ENCODE measurements at places on chromosomes 6 and 20.
A peak's percentile ranks its signal among the peaks of the same experiment; 100 is the strongest.

DNA sequence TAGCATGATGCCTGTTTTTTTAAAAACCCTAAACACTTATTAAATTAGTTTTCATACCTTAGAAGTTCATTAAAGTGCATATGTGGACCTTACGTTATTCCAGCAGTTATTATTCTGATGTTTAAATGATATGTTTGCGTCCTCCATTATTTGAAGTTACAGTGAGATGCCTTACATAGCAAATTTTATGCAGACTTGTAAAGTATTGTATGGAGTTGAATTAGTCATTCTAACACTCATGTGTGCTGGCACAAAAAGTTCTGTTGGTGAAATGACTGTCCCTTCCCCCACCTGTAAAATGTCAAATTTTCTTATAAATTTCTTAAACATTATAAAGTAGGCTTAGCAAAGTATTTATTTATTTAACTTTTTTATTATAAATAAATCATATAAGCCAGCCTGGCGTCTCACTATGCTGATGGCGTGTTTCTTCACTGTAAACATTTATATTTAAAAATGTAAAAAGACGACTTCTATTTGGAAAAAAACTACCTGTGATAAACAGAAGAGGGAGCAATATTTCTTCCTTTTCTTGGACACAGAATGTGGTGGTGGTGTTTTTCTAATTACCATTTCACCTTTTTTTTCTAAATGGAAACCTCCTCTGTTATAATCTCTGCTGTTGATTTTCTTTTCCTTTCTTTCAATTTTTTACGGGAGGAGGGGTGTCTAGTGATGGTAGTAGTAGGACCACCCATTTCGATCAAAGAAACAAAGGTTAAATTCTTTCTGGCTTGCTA, 155.4 kb downstream of the RFPL4B start:
- DNase-seq = no peak

DNA sequence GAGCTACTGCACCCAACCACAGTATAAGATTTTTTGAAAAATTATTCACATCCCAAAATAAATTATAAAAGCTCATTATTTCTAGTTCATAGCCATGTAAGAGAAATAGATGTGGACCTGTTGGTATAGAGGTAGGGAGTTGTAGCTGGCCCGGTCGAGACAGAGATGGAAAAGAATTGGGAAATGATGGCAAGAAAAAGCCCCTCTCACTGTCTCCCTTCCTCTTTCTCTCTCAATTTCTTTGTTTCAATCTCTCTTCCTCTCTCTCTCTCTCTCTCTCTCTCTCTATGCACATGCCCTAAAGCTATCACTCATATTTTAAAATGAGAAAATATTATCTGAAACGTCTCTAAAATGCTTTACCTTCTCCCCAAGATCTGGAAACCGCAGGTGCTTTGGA, 80.7 kb upstream of the CD83 start:
- no peak for DNase-seq

GRCh38 chr6:119209452-119210205, 131.2 kb upstream of the FAM184A start:
- DNase-seq = no peak

GRCh38 chr6:31534521-31535040, 5.8 kb downstream of the MCCD1 start:
- DNase-seq = no peak

GRCh38 chr20:18001131-18001921, 32.5 kb downstream of the MGME1 start:
- DNase-seq = peak; percentile 26

GRCh38 chr6:55210952-55211351, 36.6 kb downstream of the HCRTR2 start:
- no peak for DNase-seq

DNA sequence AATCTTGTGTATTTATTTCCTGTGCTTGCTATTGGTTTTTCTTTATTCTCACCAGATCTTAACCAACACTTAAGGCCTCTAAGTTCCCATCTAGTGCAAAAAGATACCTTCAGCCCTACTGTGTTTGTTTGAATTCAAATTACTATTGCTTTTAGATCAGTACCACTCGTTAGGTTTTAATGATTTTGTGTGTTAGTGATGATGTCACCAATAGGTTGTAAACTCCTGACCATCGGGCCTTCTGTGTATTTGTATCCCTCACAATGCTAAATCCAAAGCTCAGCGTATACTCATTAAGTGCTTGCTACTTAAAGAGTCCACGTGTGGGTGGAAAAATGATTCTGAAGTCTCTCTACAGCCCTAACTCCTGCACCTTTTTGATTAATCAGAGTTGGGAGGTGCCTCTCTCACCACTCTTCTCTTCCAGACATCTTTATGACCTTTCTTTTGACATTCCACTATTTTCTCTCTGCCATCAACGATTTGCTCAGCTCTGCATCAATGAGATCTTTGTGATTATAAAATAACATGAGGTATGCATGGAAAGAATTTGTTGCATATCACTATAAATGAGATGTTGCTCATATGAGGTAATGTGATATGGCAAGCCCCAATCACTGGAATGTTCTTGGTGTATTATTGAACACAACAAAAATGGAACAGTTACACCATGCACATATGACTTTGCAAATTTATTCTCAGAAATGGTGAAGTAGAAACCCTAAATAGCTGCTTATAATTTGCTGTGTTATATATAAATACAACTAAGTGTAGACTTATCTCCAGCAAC, 55.1 kb upstream of the LAMA2 start:
- no peak for DNase-seq

GRCh38 chr20:40442181-40442963, 246.7 kb downstream of the MAFB start:
- DNase-seq = no peak

- DNase-seq = no peak
Observed at GRCh38 chr6:73854998-73855718, 159.2 kb downstream of the CD109 start.

GRCh38 chr6:156634048-156634447, 143.1 kb upstream of the ARID1B start:
- DNase-seq = no peak

GRCh38 chr6:166724576-166724975, 97.5 kb upstream of the RPS6KA2 start:
- DNase-seq = no peak

GRCh38 chr6:163651915-163652668, 237.6 kb downstream of the QKI start:
- DNase-seq = no peak

DNA sequence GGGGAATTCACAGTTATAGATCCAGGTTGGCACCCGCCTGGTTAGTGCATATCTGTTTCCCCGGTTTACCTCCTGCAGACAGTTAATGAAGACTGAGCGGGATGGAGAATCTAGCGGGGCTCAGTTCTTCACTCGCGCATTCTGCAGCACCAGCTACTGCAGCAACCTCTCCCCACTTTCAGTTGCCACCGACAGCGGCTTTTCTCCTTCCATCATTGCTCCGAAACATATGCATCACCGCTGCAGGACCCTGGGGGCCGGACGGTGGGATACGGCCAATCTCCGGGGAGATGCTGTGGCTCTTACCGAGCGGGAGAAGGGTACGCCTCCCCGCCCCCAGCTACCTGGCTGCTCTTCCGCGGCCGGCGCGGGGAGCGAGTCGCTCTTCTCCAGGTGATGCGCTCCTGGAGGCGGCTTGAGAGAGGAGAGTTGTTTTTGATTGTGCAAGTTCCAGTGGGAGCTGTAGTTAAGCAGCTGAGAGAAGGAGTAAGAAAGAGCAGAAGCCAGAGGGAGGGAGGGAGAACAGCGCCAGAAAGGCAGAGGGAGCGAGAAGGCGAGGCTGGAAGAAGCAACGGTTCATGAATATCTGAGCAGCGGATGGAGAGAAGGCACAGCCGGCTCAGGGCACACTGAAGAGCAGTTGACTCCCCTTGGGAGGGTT, at the start of gene SGK1:
Gene SGK1, minus strand, starts transcription at position 642 of the 661 bp plus-strand sequence. CDS start 652 bp downstream, outside the sequence.
- DNase-seq = no peak

DNA sequence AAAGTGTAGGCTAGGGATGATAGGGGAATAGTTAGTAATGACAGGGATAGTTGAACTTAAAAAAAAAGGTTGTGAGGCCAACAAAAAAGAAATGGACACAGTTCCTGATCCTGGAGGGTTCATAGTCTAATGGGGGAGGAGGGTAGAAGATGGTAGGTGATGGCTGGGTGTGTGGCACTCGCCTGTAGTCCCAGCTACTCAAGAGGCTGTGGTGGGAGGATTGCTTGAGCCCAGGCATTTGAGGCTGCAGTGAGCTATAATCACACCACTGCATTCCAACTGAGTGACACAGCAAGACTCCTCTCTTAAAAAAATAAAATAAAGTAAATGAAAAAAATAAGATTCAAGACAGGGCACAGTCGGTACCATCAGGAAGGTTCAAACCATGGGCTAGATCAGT, 2.4 kb upstream of the MICB start:
- peak; percentile 59 for DNase-seq

- DNase-seq = no peak
Observed at GRCh38 chr6:44999066-44999465, 329.1 kb upstream of the RUNX2 start.

DNA sequence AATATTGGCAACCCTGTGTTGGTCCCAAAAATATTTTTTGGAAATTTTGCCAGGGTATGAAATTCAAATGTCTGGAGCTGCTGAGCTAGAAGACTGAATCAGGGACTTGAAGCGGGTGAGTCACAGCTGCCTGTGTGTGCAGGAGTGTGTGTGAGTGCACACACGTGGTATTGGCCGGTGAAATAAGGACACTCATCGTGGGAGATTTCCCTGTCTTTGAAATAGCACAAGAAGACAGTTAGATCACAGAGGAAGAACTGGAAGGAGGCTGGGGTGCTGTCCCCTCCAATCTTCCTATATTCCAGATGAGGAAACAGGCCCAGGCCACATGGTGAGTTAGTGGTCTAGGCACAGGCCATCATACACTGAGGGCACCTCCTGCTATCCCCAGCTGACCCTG, 123.8 kb upstream of the MLN start:
- DNase-seq = no peak

DNA sequence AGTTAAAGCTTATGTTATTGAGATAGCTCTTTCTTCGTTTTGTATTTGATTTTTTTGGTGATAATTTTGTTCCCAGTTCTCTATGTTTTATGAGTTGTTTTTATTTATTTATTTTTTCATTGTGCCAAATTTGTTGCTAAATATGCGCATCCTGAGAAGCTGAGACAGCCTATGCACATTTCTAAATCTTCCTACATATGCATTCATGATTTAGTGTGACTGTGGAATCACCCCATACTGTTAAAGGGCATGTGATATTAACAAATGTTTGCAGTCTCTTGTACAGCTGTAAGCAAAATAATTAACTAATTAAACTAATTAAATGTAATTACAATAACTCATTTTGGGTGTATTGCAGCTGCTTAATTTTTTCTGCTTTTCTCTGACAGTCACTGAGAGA, 10.4 kb downstream of the TFAP2B start:
- DNase-seq = no peak

GRCh38 chr6:147577488-147577887, 69.0 kb downstream of the SAMD5 start:
- no peak for DNase-seq

DNA sequence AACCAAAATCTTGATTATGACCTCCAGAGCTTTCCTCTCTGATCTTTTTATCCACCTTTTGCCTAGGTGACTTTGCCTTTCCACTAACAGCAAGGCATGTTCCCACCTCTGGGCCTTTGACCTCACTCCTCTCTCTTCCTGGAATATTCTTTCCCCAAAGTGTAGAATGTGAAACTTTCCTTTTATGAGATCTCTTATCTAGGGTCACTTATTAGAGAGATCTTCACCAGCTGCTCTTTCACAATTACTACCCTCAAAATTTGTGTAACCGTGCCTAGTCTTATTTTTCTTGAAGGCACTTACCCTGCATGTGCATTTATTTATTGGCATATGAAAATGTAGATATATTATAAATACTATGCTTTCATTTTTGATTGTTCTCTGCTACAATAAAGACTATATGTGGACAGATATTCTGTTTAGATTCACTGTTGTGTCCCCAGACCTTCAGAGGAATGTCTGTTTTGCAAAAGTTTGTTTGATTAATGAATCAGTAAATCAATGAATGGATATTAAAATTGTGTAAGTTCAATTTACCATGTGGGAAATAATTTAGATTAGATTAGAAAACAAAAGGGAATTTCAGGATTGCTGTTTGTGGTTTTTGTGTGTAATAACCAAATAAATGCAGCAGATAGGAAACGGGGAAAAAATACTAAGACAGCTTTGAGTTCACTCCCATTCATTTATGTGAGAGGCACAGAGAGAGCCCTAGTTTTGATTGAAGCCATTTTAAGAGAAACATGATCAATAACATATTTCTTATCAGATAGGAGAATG, 207.0 kb downstream of the ADGB start:
- DNase-seq = no peak

DNA sequence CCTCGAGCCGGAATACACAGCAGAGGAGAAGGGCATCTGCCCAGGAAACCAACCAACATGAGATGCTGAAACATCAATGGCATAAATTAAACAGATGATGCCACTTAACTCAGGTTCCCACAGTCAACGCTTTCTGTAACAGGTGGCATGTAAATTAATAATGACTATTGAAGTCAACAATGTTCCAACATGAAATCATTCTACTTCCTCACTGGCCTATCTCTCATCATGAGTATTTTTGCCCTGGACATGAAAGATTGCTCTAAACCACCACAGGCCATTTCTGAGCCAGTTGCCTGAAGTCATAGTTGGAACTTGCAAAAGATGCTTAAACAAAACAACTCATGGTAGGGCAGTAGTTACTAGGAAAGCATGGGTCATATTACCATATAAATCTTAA, 397.9 kb upstream of the JARID2 start:
- no peak for DNase-seq

- no peak for DNase-seq
Observed at GRCh38 chr20:10521836-10522235, 86.7 kb downstream of the SLX4IP start.

DNA sequence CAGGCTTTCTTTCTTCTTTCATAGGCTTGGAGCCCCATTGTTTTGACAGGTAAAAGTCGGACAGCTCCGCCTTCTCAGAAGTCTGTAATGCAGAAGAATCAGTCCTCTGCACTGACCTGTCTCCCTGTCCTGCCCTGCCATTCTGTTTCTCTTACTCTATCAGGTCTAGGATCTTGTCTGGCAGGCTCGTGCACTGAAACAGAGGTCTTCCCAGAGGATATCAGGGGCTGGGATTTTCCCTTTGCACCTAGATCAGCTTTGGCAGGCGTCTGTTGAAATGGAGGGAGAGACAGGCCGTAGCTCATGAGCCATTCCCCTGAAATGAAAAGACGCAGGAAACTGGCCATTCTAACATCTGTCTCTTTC, 25.0 kb downstream of the KIF3B start:
- DNase-seq = peak; percentile 41

DNA sequence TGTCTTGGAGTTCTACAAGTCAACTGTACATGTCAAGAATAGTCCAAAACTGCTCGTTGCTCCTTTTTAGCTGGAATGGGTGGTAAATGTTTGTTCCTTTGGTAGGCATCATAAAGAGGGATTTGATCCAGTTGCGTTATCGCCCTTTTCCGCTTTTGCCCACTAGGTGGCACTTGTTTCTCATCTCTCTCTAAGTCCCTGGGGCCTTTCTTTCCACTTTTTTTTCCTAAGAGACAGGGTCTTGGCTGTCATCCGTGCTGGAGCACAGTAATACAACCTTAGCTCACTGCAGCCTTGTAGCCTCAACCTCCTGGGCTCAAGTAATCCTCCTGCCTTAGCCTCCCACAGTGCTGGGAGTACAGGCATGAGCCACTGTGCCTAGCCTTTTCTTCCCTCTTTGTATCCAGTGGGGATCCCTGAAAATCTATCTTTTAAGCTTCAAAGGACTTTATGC, 20.7 kb downstream of the GTPBP2 start:
- peak; percentile 80 for DNase-seq
